ENCODE measurements at places on chromosomes 3 and 15.

- no peak for DNase-seq
These were observed 65.9 kb upstream of the ACTC1 start for GRCh38 chr15:34861214-34861613.

DNA sequence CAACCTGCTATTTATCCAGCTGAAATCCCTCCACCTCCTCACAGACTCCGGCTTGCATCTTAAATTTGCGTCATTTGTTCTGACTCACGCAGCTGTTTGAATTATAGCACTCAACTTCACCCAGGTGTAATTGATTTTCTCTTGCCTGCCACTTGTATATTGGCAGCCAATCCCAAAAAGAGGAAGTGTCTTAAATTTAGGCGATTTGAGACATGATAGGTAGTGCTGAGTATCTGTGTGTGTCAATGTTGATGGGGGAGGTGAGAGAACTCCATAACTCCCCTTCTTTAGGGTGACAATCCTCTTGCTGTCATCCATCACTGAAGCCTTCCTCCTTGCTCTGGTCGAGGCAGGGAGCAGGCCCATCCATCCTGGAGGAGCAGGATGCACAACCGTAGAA is 77.2 kb upstream of the TPRG1 start:
- DNase-seq = no peak

- no peak for DNase-seq
These were observed 119.3 kb upstream of the DAZL start for GRCh38 chr3:16724487-16724886.

GRCh38 chr3:46059432-46059831 is 32.1 kb upstream of the XCR1 start:
- no peak for DNase-seq

GRCh38 chr3:155619118-155619915 is 125.6 kb downstream of the PLCH1 start:
- DNase-seq = no peak

DNA sequence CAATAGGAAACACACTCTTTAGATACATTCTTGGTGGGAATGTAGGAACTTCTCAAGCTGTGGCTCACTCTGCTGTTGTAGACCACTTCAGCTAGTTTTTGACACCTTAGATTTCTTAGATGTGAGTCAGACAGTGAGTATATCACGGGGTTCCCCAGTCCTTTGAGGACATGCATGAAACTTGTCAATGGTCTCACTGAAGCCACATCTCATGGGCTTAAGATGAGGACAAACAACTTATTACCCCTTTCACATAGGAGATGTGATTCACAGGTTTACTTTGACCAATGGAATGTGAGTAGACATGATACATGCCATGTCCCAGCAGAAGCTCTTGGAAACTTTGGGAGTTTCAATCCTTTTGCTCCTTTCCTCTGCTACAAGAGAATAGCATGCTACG is 325.5 kb downstream of the CHST2 start:
- DNase-seq = no peak

GRCh38 chr3:104673981-104674380 is 692.7 kb upstream of the ALCAM start:
- no peak for DNase-seq

- DNase-seq = no peak
These were observed 15.4 kb downstream of the PTX3 start for GRCh38 chr3:157452097-157452496.

DNA sequence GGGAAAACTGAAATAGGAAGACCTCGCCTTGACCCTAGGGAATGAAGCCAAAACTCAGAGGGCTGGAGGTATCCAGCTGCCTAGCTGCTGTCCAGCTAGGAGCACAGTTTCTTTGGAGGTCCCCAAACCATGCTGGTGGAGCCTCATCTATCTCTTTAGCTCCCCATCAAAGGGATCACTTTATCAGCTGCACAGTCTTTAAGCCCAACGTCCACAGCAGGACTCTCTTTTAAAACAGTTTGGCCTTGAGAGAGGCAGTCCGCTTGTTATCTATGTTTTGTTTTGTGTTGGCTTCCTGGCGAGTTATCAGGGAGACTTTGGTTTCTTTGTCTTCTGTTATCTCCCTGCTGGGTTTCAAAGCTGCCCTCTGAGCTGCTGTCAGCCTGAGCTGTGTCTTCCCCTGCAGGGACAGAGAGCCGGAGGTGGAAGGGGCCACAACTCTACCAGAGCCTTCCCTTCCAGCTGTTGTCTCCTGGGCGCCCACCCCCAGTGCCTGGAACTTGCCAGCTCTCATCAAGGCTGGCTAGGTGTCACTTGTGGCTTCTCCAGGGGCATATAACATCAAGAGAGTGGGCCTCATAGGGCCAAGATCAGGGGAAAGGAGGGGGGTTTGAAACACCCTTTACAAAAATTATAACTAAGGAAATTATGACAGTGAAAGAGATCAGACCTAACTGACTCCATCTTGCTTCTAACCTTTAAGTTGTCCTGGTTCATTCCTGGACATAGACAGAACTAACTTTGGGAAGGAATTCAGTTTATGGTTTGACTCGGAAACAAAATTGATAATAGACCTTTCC is 61.4 kb upstream of the C15orf39 start:
- DNase-seq = no peak

- DNase-seq = no peak
These were observed 6.1 kb upstream of the PCSK6 start for GRCh38 chr15:101495334-101496197.

DNA sequence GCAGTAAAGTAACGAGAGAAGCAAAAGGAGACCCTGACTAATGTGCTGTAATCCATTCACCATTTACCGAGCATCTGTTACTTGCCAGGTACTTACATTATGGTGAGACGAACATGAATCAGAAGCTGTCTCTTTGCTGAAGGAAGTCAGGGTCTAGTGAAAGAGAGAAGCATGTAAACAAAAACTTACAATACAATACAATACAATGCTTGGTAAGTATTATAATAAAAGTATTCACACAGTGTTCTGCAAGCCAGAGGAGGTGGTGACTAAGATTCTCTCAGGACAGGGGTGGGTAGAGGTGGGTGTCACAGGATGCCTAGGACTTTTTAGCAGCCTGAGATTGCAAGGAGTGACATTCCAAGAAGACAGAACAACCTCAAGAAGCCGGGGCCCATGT is 50.2 kb upstream of the MGA start:
- no peak for DNase-seq

- DNase-seq = no peak
These were observed 1.1 kb downstream of the MYEF2 start for GRCh38 chr15:48176957-48177356.

DNA sequence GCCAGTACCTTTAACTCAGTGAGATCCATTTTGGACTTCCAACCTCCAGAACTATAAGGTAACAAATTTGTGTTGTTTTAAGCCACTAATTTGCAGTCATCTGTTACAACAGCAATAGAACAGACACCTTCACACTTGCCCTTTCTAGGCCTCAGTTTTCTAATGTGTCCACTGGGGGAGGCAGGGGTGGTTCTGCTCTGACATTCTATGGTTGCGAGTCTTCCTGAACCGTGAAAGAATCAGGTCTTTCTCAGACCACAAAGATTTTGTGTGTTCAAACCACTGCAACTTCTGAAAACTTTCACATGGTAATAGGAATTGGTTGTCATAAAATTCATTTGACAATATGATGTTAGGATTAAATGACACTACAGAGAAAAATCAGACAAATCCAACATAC is 26.8 kb upstream of the CSTA start:
- DNase-seq = no peak

GRCh38 chr3:128427175-128427857 is 39.4 kb downstream of the DNAJB8 start:
- DNase-seq = no peak

GRCh38 chr15:45863881-45864580 is 229.2 kb downstream of the SQOR start:
- DNase-seq = no peak

DNA sequence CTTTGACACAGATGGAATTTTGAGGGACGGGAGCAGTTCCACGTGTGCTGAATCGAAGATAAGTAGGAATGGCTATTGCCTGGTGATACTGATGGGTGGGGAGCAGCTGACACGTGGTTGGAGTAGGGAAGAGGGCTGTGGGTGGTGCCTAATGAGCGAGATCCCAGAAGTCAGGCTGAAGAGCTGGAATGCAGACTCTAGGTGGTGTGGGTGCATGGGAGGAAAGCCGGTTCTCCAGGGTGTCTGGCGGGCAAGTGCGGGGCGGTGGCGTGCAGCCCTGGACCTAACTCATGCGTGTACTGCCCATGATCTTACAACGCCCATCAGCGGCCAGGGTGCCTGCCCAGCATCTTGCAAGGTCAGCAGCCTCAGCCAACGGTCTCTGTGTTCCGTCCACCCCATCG is 63.1 kb downstream of the ARNT2 start:
- no peak for DNase-seq

DNA sequence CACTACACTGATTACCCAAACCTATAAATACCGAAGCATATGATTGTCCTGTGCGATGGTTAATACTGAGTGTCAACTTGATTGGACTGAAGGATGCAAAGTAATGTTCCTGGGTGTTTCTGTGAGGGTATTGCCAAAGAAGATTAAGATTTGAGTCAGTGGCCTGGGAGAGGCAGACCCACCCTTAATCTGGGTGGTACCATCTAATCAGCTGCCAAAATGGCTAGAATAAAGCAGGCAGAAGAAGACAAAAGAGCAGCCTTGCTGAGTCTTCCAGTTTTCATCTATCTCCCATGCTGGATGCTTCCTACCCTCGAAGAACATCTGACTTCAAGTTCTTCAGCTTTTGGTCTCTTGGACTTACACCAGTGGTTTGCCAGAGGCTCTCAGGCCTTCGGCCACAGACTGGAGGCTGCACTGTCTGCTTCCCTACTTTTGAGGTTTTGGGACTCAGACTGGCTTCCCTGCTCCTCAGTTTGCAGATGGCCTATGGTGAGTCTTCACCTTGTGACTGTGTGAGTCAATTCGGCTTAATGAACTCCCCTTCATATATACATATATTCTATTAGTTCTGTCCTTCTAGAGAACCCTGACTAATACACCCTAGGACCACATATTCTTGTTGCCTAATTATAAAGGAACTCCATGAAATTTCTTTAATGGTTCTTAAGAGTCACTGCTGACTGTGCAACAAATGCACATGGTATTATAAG is 31.7 kb downstream of the CSNK1G1 start:
- DNase-seq = no peak

GRCh38 chr3:30155755-30156154 is 450.6 kb upstream of the TGFBR2 start:
- no peak for DNase-seq
